Mucosa of descending colon (tissue), 3 donors: ENCODE measurements at places on chromosomes 2 and 18. TPM values are rescaled to one million over a fixed set of nuclear protein-coding genes. Genes with fewer than 3 reads are reported as not detected.
A peak's percentile ranks its signal among the peaks of the same experiment; 100 is the strongest.

- DNase-seq, result no peak
Measured at GRCh38 chr2:179104736-179105135, 54.8 kb upstream of the CCDC141 start.

The FKBP1B gene
- 7.2 TPM for total RNA-seq

The TGOLN2 gene
- 227 TPM for total RNA-seq

- DNase-seq, result no peak
Measured at GRCh38 chr18:32891797-32892196, 119.0 kb upstream of the KLHL14 start.

DNA sequence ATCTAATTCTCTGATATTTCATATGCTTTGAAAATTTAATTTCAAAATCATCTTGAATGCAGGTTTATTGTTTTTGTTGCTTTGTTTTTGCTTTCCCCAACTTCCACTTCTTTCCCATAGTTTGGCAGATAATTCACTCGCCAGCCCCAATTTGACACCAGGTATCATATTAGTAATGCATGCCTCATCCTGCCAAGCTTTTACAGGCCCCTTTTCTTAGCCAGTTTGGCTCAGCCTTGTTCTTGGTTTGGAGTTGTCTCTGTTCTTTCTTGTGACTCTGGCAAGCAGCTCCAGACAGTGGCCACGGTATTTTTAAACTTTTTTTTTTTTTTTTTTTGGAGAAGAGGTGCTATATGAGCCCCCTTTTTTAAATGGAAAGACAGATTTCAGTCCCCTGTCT is 65.3 kb downstream of the PMS1 start:
- no peak for DNase-seq

- no peak for DNase-seq
Measured at GRCh38 chr2:168354499-168354898, 101.6 kb upstream of the CERS6 start.

The ZSWIM2 gene
- not detected for total RNA-seq

GRCh38 chr2:170953941-170954340 is 24.9 kb downstream of the GORASP2 start:
- no peak for DNase-seq

DNA sequence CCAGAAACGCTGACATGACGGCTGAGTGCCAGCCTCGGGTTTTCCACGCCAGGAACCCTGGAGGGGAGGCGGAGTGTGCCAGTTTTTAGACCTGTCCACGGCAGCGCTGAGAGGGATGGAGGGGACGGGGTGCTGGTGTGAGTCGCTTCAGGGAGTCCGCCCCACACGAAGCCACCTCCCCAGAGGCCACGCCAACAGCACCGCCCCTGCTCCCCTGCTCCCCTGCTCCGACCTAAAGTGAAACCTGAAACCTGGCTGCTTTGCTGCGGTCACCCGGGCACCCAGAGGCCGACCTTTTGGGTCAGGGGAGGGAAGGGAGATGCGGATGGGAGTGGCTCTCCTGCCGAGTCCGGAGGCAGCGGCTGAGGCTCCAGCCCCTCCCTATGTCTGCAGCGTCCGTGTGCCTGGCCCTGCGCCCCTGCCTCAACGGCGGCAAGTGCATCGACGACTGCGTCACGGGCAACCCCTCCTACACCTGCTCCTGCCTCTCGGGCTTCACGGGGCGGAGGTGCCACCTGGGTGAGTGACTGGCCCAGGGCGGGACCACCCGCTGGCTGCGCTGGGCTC is 38.1 kb downstream of the SNED1 start:
- DNase-seq, result peak; percentile 37

- no peak for DNase-seq
Measured at GRCh38 chr18:25239151-25239550, 112.8 kb downstream of the ZNF521 start.

- peak; percentile 82 for DNase-seq
Measured at GRCh38 chr2:17646081-17646554, 105.6 kb downstream of the VSNL1 start.

The DSG4 gene
- total RNA-seq, result 0.24 TPM

GRCh38 chr2:24492421-24493279 is 1.6 kb downstream of the NCOA1 start:
- DNase-seq, result no peak

GRCh38 chr2:137964066-137964858 is at the start of gene HNMT:
Gene HNMT, plus strand, starts transcription at chr2:137964473. Its CDS starts 19 bp downstream, at chr2:137964492.
- peak; percentile 70 for DNase-seq
